ENCODE measurements at places on chromosomes 5 and 9. TPM values are rescaled to one million over a fixed set of nuclear protein-coding genes. Genes with fewer than 3 reads are reported as not detected.

- no peak for DNase-seq
Measured at GRCh38 chr9:80501635-80502034, 929.9 kb downstream of the TLE4 start.

DNA sequence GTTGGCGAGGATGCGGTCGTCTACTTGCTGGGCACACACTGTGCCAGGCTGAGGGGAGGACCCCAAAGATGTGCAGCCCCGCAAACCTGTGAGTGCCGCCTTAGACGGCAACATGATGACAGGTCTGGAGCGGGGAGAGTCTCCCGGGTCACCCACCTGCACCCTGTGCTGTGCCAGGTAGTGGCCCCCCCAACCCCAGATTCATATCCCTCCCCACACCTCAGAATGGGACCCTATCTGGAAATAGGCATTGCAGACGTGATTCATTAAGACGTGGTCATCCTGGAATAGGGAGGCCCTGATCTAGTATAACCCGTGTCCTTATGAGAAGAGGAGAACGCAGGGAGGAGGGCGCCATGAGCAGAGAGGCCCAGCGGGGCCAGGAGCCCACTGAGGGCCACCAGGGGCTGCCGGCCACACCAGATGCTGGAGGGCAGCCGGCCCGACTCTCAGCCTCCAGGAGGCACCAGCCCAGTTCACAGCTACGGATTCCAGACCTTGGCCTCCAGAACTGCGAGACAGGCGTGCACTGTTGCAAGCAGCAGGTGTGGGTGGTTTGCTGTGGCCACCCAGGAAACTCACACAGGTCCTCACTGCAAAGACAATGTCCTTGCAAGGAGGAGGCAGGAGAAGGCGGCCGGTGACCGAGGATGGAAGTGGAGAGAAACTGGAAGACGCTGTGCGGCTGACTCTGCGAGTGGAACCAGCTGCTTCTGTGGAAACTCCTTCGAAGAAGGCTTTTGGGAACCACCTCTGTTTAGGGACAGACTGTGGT, 131.9 kb upstream of the LPCAT1 start:
- DNase-seq: peak; percentile 8

The SLC44A1 gene
- total RNA-seq: 11.8 TPM

The TTC1 gene
- 54.3 TPM for total RNA-seq

DNA sequence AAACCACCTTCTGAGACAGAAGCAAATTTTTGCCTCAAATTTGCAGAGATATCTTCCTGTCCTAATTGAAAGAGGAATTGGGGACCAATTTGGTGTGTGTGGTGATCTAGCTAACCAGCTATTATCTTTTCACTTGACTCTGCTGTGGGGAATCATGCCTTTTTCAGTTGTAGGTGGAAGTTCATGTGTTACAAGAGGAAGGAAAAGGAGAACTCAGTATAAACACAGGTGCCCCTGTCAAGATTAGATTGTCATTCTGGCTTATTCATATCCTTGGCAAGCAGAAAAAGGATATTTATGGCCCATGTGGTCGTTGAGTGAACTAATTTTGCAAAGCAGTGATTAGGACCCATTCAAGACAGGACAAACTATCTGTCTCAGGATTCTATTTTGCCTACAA, 336.8 kb upstream of the SLC30A5 start:
- DNase-seq: no peak

The ANXA2R gene
- total RNA-seq: 3.8 TPM

- DNase-seq: no peak
Measured at GRCh38 chr5:164336276-164336675, 830.9 kb downstream of the MAT2B start.

DNA sequence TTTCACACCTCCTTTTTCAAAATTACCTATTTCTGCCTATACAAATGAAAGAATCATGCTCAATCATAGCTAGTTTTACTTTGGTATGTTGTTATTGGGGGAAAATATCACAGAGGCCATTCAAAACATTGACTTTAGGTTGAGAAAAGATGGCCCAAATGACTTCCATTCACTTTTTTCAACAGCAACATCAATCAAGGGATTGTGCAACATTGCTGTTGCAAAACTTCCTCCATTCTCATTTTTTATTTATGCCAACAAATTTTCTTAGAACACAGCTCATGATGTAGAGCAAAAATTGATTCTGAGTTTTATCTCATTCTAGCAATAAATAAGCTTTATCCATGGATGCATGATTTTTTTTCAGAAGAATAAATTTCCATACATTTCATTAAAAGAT, 93.6 kb upstream of the RORB start:
- no peak for DNase-seq

The PCA3 gene
- not detected for total RNA-seq

DNA sequence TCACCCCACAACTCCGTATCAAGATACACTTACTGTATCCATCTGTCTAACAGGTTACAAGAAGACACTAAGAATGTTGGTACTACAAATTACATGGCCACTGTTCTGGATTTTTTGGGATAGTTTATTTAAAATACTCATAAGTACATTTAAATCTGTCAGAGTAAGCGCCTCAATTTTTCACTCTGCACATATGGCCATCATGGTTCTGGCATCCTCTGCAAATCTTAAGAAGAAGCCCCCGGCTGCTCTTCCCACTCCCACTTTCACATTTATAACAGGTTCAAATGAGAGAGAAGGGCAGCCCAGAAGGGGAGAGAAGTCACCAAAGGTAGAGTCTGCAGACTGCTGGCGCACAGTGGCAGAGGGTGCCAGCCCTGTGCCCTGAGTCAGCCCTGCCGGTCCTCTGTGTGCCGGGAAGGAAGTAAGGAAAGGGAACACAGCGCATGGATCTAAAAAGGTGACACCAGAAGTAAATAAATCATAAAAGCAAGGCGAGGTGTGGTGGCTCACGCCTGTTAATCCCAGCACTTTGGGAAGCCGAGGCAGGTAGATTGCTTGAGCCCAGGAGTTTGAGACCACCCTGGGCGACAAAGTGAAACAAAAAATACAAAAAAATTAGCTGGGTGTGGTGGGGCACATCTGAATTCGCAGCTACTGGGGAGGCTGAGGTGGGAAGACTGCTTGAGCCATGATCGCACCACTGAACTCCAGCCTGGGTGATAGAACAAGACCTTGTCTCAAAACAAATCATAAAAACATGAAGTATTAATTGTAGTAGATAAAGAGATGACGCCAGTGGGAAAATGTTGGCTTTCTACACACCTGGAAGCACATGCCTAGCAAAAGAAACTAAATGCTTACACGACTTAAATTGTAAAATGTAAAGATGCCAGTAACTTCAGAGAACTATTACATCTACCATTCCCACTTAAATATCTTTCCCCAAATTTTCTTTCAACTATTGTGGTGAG, 30.0 kb downstream of the RNF130 start:
- no peak for DNase-seq

The PROB1 gene
- 3.8 TPM for total RNA-seq

- DNase-seq: no peak
Measured at GRCh38 chr5:145943674-145944121, 7.3 kb downstream of the SH3RF2 start.

The IL3 gene
- total RNA-seq: 23.1 TPM

DNA sequence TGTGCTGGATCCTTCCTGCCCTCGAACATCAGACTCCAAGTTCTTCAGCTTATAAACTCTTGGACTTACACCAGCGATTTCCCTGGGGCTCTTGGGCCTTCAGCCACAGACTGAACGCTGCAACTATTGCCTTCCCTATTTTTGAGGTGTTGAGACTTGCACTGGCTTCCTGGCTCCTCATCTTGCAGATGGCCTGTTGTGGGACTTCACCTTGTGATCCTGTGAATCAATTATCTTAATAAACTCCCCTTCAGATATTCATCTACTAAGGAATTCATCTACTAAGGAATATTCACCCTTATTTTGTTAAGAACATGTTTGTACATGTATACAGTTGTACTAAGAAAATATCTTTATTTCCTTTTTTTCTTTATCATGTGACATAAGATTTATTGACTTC, 1079.7 kb downstream of the CDH12 start:
- no peak for DNase-seq

- no peak for DNase-seq
Measured at GRCh38 chr5:52692039-52692438, 95.7 kb upstream of the ITGA1 start.

DNA sequence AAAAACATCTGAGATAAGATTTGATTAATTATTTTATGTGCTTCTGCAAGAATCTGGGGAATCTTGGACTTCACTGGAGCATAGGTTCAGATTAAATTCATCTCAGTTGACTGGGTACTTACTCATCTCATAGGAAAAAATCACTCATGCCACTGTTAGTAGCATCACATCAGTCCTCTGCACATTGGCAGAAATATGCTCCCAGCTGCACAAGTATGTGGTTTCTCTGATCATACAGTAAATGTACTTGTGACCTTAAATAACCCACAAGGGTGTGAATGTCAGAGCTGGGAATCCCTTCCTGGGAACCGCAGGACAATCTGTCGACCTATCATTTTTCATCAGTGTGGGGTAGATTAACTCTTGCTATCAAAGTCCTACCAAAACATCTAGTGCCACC, 203.7 kb upstream of the SLC24A2 start:
- peak; percentile 25 for DNase-seq

DNA sequence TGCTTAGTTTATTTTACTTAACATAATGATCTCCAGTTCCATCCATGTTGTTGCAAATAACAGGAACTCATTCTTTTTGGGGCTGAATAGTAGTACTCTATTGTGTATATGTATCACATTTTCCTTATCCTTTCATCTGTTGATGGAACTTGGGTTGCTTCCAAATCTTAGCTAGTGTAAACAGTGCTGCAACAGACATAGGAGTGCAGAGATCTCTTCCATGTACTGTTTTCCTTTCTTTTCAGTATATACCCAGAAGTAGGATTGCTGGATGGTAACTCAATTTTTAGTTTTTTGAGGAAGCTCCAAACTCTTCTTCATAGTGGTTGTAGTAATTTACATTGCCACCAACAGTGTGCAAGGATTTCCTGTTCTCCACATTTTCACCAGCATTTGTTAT, 138.8 kb upstream of the POC5 start:
- DNase-seq: no peak

The ISCA1 gene
- 21.4 TPM for total RNA-seq

- peak; percentile 48 for DNase-seq
Measured at GRCh38 chr5:132526290-132526973, 16.9 kb downstream of the IL5 start.

The NUTM2G gene
- total RNA-seq: not detected

The RETREG1 gene
- total RNA-seq: 10.1 TPM

The SHISAL2B gene
- total RNA-seq: not detected

DNA sequence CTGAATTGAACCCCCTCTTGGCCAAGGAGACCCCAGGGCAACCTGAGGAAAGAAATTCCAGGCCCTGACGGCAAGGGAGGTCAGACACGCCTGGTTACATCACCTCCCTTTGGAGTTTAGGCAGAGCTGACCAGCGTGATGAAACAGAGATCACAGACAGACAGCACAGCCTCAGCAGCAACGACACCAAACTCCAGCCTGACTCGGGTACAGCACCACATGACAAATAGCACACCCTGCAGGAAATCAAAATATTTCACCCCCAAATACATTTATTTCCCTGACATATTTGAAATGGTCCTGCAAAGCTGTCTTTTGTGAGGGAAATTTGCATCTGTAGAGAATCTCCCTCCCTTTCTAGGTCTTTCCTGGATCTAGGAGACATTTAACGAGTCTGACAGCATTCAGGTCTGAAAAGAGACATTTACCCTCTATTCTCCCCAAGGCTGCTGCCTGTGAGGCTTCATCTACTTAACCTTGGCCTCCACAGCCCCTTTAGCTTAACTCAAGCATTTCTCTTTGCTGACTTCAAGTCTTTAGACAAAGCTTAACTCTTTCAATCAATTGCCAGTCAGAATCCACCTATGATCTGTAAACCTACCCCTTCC, 2.6 kb downstream of the QSOX2 start:
- no peak for DNase-seq

DNA sequence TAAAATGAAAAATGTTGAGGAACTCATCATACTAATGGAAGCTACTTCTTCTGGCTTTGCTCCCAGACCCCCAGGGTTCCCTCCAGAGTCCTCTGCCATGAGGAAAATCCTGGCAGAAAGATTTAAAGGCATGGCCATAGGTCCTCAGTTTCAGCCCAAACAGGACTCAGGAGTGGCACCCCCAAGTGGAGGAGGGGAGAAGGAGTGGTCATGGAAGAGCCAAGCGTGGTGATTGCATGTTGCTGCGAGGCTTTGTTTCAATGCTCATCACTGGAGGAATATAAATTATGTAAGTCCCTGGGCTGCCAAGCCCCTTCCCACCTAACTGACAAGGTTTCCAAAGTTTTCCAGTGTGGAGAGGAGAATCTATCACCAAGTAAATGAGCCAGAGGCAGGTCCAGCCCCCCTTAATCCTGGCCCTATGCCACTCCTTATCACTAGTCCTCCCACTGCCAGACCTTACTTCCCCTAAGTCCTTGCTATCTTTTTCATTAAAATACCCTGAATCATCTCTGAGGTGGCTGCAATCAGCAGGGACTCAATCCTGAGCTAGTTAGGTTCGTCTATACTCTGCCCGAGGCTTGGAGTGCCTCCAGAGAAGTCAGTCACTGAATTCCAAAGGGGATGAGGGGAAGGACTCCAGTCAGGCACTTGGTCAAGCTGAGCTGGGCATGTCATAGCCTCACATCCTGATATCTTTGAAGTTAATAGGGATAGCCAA, 70.7 kb upstream of the TAF1L start:
- DNase-seq: no peak

DNA sequence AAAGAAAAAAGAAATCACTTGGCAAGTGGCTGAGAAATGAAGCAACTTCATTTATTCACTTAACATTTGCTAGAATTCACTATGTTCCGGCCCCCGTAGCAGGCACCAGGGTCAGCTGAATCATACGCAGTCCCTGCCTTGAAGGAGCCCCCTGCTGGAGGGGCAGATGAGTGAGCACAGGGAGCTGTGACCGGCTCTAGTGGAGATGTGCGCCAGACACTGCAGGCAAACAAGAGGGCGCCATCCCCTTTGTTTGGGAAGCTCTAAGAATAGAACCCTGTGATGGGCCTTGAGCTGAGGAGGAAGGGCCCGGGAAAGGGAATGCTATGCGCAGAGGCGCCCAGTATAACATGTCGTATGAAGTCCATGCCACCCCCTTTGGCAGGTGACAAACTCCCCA, 20.2 kb upstream of the RPL26L1 start:
- peak; percentile 20 for DNase-seq

GRCh38 chr5:14880688-14881087, 9.1 kb upstream of the ANKH start:
- DNase-seq: no peak

GRCh38 chr9:3027210-3027609, 183.3 kb upstream of the PUM3 start:
- DNase-seq: no peak
